Posterior cingulate gyrus (tissue), 11 donors: ENCODE measurements at places on chromosomes 7 and 10.

- DNase-seq, result no peak
Measured at GRCh38 chr7:50814166-50814565, 31.5 kb upstream of the GRB10 start.

DNA sequence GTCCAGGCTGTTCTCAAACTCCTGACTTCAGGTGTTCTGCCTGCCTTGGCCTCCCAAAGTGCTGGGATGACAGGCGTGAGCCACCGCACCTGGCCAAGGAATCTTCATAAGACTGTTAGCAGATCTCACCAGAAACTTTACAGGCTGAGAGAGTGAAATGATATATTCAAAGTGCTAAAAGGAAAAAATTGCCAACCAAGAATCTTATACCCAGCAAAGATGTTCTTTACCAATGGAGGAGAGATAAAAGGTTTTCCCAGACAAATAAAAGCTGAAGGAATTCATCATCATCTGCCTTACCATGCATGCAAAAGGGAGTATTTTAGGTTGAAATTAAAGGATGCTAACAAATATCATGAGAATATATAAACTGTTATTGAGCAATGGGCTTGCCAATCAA, 23.6 kb downstream of the GIMAP7 start:
- DNase-seq, result no peak

- DNase-seq, result no peak
Measured at GRCh38 chr10:55820071-55820470, 541.0 kb downstream of the ZWINT start.

DNA sequence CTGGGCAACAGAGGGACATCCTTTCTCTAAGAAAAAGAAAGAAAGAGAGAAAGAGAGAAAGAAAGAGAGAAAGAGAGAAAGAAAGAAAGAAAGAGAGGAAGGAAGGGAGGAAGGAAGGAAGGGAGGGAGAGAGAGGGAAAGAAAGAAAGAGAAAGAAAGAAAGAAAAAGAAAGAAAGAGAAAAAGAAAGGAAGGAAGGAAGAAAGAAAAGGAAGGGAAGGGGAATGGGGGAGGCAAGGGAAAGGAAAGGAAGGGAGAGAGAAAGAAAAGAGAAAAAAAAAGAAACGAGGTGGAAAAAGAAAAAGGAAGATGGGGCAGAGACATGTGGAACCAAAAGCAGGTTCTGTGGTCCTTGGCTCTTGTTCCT, 82.9 kb upstream of the SMNDC1 start:
- DNase-seq, result no peak

GRCh38 chr7:129498021-129498420, 4.3 kb upstream of the SMKR1 start:
- no peak for DNase-seq

GRCh38 chr7:82284936-82285519, 158.5 kb downstream of the CACNA2D1 start:
- no peak for DNase-seq

DNA sequence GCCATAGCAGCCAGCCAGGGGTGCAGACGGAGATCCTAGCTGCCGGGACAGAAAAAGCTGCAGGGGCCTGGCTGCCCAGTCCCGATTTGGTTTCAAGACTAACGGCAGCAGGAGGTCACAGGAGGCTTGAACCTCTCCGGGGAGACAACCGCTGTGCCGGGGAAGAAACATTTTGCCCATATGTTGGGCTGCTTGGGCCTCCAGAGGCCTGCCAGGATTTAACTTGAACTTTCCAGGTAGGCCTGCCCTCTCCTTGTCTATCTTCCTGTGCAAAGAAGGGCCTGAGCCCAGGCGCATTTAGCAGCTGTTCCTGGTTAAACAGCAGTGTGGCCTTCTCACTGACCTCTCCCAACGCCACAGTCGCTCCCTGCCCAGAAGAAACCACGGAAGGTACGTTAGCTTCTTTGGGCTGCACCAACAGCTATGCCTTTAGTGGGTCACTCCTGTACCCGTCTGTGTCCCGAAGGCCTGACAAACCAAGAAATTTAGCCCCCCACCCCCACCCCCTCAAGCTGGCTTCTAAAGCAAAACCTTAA, 17.1 kb upstream of the PTF1A start:
- no peak for DNase-seq

DNA sequence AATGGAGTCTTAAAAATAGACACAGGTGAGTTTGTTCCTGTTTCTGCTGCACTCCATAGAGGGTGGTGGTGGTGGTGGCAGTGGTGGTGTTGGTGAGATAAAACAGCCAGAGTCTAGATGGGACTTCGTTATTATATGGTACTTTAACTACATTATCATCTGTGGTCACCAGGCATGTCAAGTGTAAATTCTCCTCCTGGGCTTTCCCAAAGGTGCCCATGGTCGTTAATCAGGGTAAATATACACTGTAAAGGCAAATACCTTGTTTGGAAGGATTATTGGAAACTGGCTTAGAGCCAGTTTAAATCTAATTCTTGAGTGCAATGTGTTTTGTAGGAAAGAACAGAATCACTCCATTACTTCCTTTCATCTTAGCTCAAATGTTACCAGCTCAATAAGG, 21.5 kb upstream of the COMMD3 start:
- no peak for DNase-seq

- no peak for DNase-seq
Measured at GRCh38 chr10:1382711-1383110, 326.5 kb downstream of the WDR37 start.

DNA sequence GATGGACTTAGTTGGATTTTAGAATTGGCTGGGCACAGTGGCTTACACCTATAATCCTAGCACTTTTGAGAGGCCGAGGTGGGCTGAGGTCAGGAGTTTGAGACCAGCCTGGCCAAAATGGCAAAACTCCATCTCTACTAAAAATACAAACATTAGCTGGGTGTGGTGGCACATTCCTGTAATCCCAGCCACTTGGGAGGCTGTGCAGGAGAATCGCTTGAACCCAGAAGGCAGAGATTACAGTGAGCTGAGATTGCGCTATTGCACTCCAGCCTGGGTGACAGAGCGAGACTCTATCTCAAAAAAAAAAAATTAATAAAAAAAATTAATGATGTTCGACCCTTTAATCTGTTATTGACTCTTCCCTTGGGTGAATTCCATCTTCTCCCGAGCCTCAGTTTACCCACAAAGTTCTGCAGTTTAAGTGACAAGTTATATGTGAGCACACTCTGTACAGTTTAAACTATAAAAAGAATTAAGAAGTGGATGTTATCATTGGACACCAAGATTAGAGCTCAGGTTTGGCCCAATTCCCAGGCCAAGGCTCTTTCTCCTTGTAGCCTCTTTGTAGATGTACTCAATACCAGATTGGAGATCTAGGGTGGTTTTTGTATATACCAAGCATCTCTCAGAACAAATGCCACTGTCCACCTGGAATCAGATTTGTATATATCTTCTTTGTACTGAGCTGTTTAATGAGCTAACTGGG, 15.0 kb downstream of the KAT6B start:
- DNase-seq, result no peak

DNA sequence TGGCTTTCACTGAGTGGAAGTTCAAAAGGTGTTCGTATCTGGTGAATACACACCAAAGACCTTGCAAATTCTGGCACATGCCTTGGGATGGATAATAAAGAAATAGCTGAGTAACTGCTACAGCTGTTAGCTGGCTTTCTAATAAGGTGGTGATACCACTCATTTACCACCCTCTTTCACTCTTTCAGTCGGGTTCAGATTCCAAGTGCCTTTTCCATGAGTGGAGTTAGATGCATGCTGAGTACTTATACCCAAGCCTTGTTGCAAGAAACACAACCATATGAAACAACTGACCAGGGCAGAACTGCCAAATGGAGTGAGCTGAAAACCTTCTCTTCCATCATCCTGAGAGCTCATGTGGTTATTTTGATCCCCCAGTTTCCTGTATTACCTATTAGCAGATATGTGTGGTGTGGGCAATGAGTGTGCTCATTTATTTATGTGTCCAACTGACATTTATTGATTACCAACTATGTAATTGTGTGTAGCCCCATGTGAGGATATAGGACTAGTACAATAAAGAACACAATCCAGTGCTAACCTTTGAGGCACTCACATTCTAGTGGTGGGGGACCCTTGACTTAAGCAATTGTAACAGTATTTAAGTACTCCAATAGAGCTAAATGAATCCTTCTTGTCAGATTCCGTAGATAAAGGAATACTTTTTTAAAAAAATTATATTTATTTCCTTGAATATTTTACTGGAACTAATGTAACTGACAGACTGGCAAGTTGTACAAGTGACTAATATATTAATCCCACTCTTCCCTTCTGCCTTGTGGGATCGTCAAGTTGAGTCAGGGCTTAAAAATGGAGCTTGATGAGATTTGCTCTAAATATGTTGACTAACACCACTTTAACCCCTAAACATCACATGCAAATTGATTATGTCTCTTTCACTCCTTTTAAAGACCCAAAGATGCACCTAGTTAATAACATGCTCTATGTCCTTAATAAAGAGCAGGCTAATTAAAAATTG, 124.7 kb downstream of the ARID5B start:
- no peak for DNase-seq

- DNase-seq, result no peak
Measured at GRCh38 chr7:151439855-151440798, at the start of gene CRYGN. TSS of gene CRYGN (minus strand) at chr7:151440141. CDS start at chr7:151439917, 224 bp downstream.

GRCh38 chr7:100568896-100569844, 4.5 kb downstream of the SAP25 start:
- DNase-seq, result peak; percentile 63

- no peak for DNase-seq
Measured at GRCh38 chr7:6235029-6235871, 37.2 kb downstream of the CYTH3 start.
